HTR-8/SVneo (cell line): ENCODE measurements at places on chromosomes 3 and 15.

- DNase-seq: no peak
Observed at GRCh38 chr3:126149960-126150515, 30.3 kb downstream of the ALDH1L1 start.

DNA sequence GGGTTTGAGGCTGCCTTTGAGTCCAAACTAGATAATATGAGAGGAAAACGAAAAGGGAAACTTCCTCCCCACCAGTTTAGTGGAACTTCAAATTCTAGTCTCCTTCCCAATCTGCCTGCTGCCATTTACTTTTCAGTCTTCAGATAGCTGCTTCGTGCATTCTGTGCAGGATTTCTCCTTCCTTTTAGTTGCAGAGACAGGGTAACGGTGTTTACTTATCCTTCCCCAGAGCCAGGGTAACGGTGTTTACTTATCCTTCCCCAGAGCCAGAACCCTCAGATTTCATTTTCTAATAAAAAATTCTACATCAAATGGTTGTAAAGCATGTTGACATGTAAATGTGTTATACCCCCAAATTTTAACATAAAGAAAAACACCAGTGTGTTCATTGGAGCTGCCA lies 282.6 kb downstream of the VPS13C start:
- DNase-seq: no peak

DNA sequence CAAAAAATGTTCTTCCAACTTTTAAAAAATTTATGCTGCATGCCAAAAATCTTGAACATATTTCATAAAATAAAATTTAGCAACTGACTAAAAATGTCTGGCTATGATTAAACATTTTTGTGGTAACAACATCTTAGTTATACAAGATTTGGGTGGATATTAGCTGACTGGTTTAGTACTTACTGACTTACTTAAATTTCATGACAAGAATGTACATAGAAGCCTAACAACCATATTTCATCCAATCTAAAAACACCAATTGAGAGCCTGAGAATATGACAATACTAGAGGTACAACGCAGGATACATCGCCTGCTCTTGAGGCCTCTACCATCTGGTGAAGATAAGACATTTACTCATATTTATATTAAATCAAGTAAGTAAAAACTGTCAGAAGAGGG lies 34.6 kb downstream of the GNB4 start:
- no peak for DNase-seq

GRCh38 chr3:145639003-145639606 lies 521.9 kb downstream of the PLOD2 start:
- DNase-seq: no peak

DNA sequence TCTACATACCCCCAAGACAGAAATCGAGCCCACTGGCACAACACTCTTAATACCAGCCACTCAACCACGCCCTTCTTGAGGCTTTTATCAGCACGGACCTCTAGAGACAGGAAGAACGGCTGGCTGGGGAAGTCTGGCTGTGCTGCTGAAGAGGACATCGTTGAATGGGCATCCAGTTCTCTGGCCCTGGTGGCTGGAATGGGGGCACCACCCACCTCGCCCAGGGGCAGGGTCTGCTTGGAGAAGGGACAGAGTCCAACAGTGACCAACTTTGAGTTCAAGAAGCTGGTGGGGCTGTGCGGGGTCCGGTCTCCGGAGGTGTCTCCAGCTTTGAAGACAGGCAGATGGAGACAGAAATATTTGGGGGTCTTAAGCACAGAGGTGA lies 77.5 kb downstream of the ATP10A start:
- no peak for DNase-seq

GRCh38 chr3:188584958-188585689 lies 431.2 kb downstream of the LPP start:
- DNase-seq: no peak

DNA sequence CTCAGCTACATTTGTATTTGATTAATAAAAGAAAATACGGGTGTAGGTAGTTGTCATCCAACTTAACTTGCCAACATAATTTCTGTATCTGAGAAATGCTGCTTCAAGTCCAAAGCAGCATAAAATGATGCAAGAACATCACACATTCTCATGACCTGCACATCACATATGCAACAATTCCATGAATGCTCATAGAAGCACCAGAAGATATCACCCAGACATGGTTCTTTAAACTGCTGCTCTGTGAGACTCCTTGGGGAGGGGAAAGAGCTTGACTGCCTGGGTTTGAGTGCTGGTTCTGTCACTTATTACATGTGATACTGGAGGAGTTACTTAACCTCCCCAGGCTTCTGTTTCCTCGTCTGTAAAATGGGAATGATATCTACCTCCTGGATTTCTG lies 39.4 kb downstream of the CHST14 start:
- DNase-seq: no peak

- DNase-seq: no peak
Observed at GRCh38 chr3:107543666-107544065, 20.9 kb downstream of the BBX start.

DNA sequence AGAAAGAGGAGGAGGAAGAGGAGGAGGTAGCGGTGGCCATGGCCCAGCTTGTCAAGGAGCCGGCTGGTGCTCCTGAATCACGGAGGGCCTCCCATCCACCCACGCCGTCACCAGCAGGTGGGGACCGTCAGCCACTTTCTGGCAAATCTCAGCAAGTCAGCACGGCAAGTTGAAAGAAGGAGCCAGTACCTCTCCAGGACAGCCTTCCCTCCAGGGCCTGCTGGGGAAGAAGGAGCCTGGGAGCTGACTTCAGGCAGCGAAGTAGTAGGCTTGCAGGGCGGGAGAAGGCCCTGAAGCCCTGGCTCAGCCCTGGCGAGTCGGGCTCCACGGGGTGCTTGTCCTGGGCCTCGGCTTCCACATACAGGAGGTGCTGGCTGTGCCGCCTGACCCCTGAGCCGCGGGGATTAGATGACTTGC lies 99.2 kb upstream of the TRPM1 start:
- DNase-seq: no peak

DNA sequence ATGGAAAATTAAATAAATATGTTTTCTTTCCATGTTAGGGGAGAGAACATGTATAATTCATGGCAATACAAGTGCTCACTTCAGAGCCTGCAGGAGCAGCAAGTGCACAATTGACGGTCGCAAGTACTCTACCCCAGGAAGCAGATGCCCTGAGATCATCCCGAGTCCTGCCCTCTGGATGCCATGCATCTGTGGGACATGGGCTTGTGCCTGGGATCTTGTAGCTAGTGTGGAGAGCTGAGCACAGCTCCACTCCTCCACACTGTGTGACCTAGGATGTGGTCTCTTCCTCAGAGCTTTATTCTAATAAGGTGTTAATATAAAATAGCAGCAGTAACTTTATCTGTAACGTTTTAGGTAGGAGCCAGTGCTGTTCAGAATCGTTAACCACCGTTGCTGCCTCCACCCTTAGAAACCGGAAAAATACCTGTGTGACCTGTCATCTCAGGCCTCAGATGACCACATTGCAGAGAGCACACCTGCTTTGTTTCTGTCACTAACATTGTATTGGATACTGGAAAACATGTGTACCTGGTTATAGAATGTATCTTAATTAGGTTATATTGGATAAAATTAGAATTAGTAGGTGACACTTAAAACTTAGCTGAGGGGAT lies 105.0 kb upstream of the GOLGA6L6 start:
- DNase-seq: no peak

- DNase-seq: no peak
Observed at GRCh38 chr15:84812842-84813241, 4.3 kb upstream of the ALPK3 start.
